ENCODE measurements at places on chromosomes 1 and 21.

GRCh38 chr1:85091671-85092280 lies 43.5 kb upstream of the MCOLN3 start:
- no peak for DNase-seq

DNA sequence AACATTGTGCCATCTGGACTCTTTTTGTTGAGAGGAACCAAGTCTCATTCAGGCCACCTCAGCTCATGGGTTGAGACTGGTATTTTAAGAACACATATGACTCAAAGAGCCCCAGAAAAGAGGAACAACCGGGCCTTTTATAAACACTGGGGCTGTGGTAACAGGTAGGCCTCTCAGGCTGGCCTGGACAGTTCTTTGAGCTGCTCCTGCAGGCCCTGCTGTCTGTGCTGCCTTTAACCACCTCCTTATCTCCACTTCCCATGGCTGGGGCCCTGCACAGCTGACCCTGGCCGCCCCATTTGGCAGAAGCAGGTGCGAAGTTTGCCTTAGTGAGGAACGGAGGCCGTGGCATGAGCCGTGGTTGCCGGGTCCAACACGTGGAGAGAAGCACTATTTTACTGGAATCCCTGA lies 163.3 kb downstream of the RHOU start:
- no peak for DNase-seq

GRCh38 chr1:95133687-95134086 lies 16.5 kb downstream of the TLCD4 start:
- DNase-seq: no peak

DNA sequence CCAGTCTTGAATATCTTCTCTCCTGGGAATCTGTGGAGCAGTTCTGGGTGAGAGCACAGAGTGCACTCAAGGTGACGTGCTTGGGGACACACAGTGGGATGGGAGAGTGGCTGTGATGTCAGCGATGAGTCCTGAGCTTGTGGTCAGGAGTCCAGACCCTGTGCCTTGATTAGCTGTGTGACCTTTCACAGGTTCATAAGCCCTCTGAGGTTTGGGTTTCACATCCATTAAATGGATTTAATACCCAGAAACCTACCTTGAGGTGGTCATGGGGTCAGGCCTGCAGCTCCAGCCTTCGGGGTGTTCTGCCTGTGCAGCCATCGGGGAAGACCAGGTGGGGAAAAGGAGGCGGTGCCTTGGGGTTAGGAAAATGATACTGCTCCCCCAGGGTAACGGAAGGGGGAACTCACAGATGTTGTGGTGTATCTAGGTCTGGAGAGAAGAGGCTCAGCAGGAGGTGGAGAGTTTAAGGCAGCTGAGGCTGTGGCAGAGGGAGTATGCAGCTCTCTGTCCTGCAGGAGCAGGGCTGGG lies 38.5 kb upstream of the ETV3 start:
- no peak for DNase-seq

DNA sequence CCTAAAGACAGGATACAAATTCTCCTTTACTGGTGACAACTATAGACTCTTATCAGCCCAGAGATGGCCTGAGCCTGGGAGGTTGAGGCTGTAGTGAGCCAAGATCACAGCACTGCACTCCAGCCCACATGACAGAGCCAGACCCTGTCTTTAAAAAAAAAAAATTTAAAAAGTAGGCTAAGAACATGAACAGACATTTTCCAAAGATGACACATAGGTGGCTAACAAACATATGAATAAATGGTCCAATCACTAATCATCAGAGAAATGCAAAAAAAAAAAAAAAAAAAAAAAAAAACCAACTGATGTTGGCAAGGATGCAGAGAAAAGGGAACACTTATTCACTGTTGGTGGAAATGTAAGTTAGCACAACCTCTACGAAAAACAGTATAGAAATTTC lies 65.0 kb downstream of the TOR3A start:
- no peak for DNase-seq

DNA sequence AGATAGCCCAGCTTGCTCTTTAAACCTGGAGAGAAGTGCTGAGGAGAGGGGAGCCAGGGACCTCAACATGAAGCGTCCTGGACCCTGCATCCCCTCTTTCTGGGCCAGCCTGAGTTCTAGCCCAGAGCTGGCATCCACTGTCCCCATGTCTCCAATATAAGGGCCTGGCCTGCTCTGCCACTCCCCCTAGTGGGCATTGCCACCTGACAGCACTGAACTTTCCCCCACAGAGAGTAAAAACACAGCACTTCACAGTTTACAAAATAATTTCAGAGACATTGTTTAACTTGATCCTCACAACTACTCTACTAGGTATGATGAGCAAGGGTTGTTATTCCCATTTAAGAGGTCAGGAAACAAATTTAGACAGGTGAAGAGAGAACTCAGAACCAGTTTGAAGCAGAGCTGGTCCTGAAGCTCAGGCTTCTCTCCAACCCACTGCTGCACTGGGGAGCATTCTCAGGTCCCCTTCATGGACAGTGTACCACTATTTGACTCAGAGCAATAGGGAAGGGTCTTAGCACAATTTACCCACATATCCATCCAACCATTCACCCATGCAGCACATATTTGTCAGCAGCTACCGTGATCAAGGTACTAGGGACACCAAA lies 151.2 kb downstream of the DMRTA2 start:
- no peak for DNase-seq

- no peak for DNase-seq
Measured at GRCh38 chr1:27539901-27540861, 50.2 kb upstream of the WASF2 start.
